Esophagus squamous epithelium (tissue), 5 donors: ENCODE measurements at places on chromosomes 13 and 19.

GRCh38 chr13:96546463-96546862, 447.8 kb downstream of the OXGR1 start:
- no peak for DNase-seq

DNA sequence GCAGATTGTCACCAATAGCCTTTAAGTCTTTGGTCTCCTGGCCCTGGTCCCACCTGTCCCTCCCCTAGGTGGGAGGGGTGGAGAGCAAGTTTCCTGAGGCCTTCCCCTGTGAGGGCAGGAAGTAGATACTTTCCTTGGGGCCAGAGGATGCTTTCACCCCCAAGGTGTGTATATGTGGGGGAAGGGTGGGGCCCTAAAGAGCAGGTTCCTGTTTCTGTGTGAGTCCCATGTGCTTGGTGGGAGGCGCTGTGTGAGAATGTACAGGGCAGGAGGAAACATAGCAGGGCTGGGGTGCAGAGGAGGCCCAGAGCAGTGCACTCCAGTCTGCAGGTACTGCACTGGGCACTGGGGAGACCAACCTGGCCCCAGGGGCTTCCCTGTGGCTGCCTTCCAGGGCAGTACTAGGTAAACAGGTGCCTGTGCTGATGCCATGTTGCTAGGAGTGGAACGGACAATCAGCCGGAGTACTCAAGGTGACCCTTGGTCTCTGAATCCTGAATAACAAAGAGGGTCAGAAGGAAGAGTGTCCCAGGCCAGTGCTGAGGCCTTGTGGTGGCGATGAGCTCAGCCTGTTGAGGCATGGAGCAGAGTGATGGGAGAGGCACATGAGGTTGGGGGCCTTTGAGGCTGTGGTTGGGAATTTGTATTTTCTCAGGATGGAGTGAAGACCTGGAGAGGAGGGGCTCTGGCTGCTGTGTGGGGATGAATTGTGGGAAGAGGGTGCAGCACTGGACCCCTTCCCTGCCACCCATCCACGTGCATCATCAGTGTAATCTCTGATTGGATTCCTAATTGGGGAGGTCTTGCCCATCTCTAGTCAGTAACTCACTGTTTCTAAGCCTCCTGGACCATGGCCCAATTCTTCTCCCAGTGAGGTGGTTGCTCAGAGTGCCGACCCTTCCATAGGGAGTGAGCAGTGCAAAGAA, 5.1 kb downstream of the EGLN2 start:
- peak; percentile 55 for DNase-seq

DNA sequence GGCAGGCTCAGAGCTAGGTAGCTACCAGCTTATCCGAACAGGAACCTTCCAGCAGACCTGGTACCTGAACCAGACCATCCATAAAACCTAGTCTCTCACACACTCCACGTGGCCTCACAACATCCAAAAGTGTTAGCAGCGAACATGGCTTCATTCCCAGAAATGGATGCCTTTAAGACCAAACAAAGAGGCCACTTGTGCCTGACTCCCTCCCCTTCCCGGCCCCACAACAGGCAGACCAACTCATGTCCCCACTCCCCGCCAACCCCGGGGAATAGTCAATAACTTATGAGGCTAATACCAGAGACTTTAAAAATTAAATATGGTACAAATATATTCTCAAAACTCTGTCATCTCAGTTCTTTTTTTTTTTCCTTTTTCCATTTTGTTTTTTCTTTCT, 46.2 kb downstream of the ZNF557 start:
- DNase-seq: no peak

DNA sequence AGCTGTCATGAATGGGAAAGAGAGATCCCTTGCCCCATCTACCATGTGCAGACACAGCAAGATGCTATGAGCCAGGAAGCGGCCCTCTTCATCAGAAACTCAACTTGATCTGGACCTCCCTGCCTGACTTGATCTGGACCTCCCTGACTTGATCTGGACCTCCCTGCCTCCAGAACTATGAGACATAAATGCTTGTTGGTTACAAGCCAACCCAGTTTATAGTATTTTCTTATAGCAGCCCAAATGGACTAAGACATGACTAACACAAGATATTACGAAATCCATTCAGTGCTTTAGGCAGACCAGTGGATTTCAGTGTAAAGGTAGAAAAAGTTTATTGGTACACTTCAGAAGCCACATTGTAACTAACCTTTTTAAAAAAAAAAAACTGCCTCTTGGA, 15.6 kb downstream of the PCID2 start:
- DNase-seq: no peak

- DNase-seq: no peak
Observed at GRCh38 chr13:39976481-39976880, 321.0 kb downstream of the COG6 start.
